ENCODE measurements at places on chromosomes 5 and 9.

DNA sequence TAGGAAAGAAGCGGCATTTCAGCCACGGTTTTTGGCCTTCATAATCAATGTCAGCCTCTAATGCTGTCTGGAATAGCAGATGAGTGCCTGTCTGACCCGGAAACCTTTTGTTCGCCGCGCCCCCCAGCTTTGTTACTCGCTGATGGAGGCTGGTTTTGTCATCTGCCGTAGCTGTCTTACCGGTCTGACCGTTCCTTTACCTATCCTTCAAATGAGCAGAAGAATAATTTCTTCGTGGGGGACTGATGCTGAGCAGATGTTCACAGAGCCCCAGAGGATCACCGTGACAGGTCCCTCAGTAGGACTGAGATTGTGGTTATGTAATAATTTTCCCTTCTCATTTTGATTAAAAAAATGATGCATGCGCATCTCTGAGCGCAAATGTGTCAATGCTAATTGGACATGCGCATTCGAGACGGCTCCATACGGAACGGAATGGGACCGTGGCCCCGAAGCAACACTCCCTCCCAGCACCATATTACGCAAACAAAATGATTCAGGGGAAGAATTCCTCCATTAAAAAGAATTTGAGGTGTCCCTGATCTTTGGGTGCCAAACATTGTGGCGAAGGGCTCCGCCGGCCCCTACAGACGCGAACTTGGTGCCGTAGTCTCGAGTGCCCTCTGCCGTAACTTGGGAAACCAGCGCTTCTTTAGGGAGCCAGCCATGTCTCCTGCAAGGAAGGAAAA, 27.6 kb downstream of the TLX3 start:
- peak; percentile 67 for DNase-seq

GRCh38 chr9:130745829-130746228, 52.2 kb downstream of the EXOSC2 start:
- DNase-seq = no peak

DNA sequence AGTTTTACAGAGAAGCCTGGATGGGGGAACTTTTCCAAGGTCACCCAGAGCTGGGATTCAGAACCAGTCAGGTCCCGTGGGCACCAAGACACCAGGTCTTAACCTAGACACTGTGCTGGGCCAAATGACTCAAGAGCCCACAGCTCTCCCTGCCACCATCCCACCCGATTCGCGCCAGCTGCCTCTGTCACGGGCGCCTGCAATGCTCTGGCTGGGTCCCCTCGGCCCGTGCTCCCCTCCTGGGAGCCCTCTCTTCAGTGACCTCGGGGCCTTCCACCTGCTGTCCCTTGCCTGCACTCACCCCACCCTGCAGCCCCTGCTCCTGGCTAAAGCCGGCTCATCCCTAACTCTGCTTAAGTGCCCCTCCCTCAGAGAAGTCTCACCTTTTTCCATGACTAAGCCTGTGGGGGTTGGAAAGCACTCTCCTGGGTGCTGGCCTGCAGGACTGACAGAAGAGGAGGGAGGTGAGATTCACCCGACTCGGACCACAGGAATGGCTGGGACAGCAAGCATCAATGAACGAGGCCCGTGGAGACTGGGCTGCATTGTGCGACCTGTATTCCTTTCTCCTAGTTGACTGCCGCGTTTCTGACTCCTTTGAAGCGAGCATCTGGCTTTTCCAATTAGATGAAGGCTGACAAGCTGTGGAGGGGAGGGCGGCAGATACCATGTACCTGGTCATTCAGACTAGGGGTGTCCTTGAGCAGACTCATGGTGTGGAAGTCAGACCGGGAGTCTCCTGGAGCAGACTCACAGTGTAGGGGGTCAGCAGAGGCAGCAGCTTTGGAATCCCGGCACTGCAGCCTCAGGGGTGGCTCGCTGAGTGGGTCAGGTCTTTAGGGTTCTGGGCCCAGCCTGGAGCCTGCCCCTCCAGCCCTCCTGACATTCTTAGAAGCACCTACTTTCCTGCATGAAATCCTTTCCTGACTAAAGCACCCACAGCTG, 5.8 kb upstream of the IL4 start:
- no peak for DNase-seq

DNA sequence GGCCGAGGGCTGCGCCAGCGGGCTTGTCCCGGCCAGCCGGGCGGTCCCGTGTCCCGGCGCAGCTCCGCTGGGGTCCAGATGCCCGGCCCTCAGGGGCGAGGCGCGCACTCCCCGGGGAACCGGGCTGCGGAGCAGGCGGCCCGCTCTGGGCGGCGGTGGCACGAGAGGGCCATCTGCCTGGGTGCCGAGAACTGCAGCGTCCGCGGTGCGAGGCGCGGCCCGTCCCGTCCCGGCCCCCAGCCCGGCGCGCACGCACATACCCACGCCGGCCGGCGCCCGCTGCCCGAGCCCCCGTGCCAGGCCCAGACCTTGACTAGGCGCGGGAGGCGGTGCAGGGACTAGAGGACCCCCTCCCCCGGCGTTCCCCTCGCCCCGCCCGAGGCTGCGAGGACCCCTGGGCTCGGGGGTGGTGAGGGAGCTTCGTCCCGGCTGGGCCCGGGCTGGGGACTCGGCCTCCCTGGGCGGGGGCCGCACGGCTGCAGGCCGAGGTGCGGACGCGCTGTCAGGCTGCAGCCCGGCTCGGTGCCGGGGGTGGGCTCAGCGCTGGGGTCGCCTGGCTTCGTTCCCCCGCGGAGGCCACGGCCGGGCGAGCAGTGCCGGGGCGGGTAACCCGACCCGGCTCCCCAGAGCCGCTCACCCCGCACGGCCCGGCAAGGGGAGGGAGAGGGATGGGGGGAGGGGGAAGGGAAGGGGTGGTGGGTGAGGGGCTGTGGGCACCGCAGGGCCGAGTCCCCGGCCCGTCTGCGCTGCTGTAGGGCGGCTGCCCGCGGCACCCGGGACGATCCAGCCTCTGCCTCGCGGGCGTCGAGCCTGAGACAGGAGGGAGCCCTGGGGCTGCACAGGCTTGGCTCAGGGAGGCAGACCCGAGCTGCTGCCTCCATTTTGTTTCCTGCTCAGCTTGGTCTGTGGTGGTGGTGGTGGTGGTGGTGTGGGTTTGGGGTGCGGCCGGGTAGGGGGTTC, 1.2 kb upstream of the NSD1 start:
- DNase-seq = peak; percentile 45

DNA sequence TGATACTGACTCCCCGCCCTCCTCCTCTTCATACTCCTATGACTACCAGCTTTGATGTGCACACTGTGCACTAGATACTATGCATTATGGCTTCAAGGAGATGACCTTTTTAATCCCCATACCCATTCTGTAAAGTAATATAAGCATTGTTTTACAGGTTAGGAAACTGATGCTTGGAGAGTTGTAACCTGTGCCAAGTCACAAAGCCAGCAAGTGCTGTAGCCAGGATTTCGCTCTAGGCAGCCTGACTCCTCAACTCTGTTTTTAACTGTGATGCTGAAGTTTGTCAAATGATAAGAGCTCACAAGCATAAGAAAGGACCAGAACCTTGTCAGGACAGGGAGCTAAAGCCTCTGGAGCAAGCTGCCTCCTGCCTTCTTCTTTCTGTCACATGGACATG, 461.3 kb downstream of the TMEM232 start:
- DNase-seq = no peak

GRCh38 chr9:133701981-133702797, 36.0 kb downstream of the SARDH start:
- peak; percentile 47 for DNase-seq

DNA sequence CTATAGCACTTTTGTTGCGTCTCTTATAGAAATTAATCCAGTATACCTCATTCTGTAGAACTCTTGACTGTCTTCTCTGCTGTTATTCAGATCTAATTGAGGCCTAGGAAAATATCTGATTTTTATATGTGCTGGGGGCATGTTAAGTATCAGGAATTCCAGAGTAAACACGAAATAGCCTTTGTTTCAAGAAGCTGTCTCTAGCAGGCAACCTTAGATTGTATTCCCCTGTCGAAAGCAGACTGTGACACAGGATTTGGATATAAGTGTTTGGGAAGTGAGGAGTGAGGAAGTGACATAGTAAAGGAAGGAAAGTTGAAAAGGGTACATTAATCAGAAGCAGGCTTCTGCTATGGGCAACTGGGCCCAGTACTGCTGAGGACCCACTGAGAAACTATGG, 72.1 kb upstream of the RASA1 start:
- DNase-seq = no peak

DNA sequence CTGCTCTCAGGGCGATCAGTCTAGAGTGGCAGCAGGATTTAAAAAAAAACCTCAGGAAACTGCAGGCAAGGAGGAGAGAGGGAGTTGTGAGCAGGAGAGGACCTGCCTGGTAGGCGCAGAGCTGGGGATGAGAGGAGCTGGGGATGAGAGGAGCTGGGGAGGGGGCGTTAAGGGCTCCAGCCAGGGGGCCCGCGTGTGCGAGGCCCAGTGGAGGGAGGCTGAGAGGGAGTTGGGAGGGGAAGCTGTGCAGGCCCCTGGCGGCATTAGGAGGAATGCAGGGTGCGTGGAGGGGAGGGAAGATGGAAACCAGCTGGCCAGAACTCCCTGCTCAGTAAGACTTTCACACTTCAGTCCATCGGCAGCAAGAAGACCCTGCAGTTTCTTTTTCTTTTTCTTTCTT, 45.2 kb upstream of the HMCN2 start:
- DNase-seq = no peak

- no peak for DNase-seq
These were observed 19.5 kb upstream of the HK3 start for GRCh38 chr5:176918613-176919012.

DNA sequence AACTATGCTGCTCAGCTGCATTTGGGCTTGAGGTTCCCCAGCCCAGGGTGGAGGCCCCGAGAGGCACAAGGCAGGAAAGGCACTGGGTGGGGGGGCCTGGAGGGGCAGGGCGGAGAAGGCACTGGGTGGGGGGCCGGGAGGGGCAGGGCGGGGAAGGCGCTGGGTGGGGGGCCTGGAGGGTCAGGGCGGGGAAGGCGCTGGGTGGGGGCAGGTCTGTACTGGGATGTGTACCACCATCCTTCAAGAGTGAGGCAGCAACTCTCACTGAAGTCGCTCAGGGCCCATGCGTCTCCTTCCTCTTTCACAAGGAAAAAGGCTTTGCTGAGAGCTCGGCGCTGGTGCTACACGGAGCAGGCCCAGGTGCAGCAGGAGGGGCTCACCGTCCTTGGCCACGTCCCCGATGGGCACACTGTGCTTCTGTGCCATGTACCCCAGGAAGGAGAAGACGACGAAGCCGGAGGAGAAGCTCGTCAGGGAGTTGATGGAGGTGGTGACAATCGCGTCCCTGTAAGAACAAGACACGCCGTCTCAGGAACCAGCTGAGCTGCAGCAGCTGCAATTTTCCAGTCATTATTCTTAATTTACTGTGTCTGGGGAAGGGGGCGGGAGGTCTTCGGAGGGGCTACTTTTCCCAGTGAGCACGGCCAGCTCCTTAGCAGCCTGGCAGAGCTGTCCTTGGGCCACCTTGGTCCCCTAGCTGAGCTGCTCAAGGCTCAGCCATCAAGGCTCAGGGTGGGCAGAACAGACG, 30.8 kb downstream of the SLC6A3 start:
- DNase-seq = no peak

- peak; percentile 28 for DNase-seq
These were observed 50.6 kb downstream of the DEPDC1B start for GRCh38 chr5:60649288-60649917.

- DNase-seq = no peak
These were observed 725 bp upstream of the OR13C2 start for GRCh38 chr9:104606152-104606551.

DNA sequence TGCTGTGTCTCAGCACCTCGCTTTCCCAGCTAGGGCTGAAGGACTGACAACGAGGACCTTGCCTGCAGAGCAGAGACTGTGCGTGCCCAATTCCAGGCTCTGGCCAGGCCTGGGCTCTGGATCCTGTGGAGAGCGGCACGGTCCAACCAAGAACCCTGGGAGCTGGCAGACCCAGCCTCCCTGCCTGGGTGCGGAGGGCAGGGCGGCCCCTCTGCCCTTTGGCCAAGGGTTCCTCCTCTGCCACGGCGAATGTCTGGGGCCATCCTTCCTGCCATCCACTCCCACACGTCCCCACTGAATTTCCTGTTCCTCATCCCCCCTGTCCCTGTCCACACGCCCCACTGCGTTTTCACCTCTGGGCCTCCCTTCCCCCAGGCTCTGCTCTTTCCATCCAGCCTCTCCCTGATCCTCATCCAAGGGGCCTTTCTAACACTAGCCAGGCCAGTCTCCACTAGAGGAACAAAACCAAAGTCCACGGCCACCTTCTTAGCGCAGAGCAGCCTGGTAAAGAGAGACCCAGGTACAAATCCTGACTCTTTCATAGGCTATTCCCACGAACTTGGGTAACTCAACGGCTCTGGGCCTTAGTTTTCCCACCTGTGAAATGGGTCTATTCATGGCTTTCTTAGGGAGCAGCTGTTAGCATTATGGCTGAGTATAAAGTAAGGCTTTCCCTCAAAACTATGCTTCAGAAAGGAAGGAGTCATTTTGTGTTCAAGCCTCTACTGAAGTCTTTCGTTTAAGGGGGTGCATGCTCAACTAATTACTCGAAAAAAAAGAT, 95.5 kb upstream of the PHYKPL start:
- no peak for DNase-seq

GRCh38 chr9:84266087-84266561, 74.4 kb downstream of the SLC28A3 start:
- DNase-seq = peak; percentile 53

- peak; percentile 54 for DNase-seq
These were observed 115.3 kb upstream of the IRX2 start for GRCh38 chr5:2866662-2867372.

- DNase-seq = peak; percentile 52
These were observed 26.2 kb downstream of the ANGPTL2 start for GRCh38 chr9:127096208-127096607.

- no peak for DNase-seq
These were observed 196.9 kb downstream of the TSSK1B start for GRCh38 chr5:113237893-113238292.

DNA sequence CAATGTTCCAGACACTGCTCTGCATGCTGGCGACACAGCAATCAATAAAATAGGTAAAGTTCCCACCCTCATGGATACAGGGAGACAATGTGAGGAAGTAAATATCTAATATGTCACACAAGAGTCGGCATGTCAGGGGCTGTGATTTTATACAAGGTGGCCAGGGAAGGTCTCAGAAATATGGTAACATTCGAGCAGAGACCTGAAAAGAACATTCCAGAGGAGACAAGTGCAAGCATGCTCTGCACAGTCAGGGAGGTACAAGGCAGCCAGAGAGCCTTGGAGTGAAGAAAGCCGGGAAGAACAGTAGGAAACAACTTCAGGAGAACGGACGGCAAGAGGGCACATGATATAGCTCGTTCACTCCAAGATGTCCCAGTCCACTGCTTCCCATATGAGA, 89.2 kb upstream of the ZNF462 start:
- no peak for DNase-seq

- peak; percentile 77 for DNase-seq
These were observed 120.6 kb downstream of the SEMA6A start for GRCh38 chr5:116453988-116454411.

DNA sequence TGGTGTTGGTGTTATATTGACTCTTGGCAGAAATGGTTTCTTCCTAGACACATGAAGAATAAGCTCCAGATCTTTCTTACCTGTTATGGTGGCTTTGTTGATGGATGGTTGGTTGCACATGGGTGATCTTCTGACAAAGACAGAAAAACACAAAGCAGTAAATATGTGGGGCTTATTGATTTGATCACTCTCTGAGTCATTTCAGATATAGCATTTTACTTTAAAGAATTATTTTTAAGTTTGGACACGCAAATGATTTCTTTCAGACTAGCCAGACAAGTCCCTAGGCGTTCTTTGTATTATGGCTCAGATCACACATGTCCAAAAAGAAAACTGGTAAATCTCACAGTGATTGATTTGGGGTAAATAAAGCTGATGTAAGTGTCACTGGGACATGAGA, 597.6 kb downstream of the RAB3C start:
- no peak for DNase-seq

GRCh38 chr5:116938488-116938887, 363.9 kb upstream of the SEMA6A start:
- peak; percentile 60 for DNase-seq
